ENCODE measurements at places on chromosomes 6 and 20.
A peak's percentile ranks its signal among the peaks of the same experiment; 100 is the strongest.

GRCh38 chr6:167833396-167833763, 6.7 kb downstream of the AFDN start:
- no peak overlapping the region for H3K27ac ChIP-seq
- H3K36me3 ChIP-seq: no peaks in the 10 kb centered on the region
- H3K4me1 ChIP-seq: peaks cover 28% of the 10 kb centered on the region

GRCh38 chr20:7650086-7650879, 290.0 kb downstream of the HAO1 start:
- H3K36me3 ChIP-seq: no peaks in the 10 kb centered on the region
- no peaks in the 10 kb centered on the region for H3K4me1 ChIP-seq
- H3K27me3 ChIP-seq: no peaks in the 10 kb centered on the region
- peak overlapping the region; percentile 19 for H3K27ac ChIP-seq
- DNase-seq: no peak

GRCh38 chr6:21769968-21770367, 176.4 kb downstream of the SOX4 start:
- H3K27me3 ChIP-seq: no peaks in the 10 kb centered on the region
- H3K4me3 ChIP-seq: no peak overlapping the region
- no peaks in the 10 kb centered on the region for H3K36me3 ChIP-seq
- DNase-seq: no peak
- H3K27ac ChIP-seq: no peak overlapping the region

DNA sequence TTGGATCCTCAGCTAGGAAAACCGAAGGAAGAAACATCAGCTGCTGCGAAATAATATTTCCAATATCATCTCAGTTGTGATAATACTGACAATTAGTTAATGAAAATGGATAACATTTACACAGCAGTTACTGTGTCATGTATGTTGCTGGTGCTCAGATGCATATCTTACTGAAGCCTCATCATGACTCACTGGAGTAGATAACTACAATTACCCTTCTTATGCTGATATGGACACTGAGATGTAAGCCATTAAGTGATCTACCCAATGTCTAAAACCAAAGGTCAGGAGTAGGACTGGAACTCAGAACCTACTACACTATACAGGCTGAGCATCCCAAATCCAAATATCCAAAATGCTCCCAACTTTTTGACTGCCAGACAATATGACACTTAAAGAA, 54.7 kb upstream of the LYRM2 start:
- H3K27ac ChIP-seq: no peak overlapping the region
- no peak for DNase-seq
- H3K27me3 ChIP-seq: no peaks in the 10 kb centered on the region
- H3K36me3 ChIP-seq: peaks cover 49% of the 10 kb centered on the region

GRCh38 chr6:24836109-24836508, 37.4 kb upstream of the ARMH2 start:
- H3K4me3 ChIP-seq: no peak overlapping the region
- no peak for DNase-seq
- no peaks in the 10 kb centered on the region for H3K27me3 ChIP-seq
- peaks cover 53% of the 10 kb centered on the region for H3K4me1 ChIP-seq
- peaks cover 92% of the 10 kb centered on the region for H3K36me3 ChIP-seq
- H3K27ac ChIP-seq: no peak overlapping the region

DNA sequence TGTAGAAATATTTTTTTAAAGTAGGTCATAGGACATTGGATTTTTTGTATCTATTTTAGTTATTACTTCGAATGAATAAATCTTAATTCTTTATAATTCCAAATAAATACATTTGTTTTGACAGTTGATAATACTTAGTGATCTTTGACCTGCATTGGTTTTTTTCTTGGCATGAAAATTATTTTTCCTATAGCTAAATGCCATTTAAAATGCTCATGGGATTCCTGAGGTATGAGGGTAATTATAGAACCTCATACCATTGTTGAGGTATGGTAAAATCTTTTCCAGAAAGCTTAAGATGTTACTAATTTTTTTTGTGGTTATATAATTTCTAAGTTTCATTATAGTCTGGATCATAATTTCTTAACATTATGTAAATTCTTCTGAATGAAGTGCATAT, 8.3 kb downstream of the PM20D2 start:
- H3K36me3 ChIP-seq: peaks cover 26% of the 10 kb centered on the region
- H3K4me3 ChIP-seq: no peak overlapping the region
- H3K27me3 ChIP-seq: no peaks in the 10 kb centered on the region

DNA sequence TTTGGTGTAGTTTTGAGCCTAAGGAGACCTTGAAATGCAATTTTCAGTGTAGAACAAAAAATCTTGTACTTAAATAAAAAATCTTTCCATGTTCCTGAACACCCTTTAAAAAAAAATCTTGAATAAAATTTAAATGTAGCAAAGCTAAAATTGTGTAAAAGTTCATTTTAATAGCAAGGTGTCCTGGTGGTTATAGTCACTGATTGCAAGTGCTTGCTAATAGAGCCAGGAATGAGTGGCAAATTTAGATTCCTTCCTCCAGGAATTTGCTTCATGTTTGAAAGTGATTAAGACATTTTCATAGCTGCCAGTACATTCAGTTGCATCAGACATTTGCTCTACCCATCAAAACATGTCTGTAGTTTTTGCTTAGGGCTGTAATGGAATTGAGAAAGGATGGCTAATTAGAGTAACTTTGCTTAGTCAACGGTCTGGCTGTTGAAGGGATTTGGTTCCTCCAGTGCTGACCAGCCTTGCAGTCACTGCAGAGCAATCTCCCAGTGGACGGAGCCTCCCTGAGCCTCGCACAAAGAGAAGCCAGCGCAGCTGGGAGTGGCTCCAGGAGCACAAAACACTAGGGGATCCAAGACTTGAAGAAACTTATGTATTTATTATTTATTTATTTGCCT, 36.5 kb downstream of the AKAP12 start:
- H3K4me1 ChIP-seq: peaks cover 3% of the 10 kb centered on the region
- no peak overlapping the region for H3K4me3 ChIP-seq
- H3K27ac ChIP-seq: no peak overlapping the region
- DNase-seq: no peak
- no peaks in the 10 kb centered on the region for H3K36me3 ChIP-seq
- peaks cover 33% of the 10 kb centered on the region for H3K27me3 ChIP-seq

DNA sequence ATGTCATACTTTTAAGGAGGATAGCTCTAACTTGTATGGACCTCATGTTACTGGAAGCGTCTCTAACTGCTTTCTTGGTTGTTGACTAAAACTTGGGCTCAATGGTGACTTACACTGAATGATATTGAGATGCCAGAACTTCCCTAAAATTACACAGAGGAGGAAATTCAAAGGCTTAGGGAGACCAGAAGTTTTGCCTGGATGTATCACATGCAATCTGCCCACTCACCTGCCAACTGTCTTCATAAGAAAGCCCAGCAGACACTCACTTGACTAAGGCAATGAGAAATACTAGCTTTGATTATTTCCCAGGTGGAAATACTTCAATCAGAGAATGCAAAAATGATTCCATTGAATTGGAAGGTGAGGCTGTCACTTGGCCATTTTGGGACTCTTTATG, 51.2 kb upstream of the PDYN start:
- no peaks in the 10 kb centered on the region for H3K36me3 ChIP-seq
- H3K4me3 ChIP-seq: no peak overlapping the region
- H3K4me1 ChIP-seq: no peaks in the 10 kb centered on the region
- no peak overlapping the region for H3K27ac ChIP-seq
- H3K27me3 ChIP-seq: peaks cover 9% of the 10 kb centered on the region

DNA sequence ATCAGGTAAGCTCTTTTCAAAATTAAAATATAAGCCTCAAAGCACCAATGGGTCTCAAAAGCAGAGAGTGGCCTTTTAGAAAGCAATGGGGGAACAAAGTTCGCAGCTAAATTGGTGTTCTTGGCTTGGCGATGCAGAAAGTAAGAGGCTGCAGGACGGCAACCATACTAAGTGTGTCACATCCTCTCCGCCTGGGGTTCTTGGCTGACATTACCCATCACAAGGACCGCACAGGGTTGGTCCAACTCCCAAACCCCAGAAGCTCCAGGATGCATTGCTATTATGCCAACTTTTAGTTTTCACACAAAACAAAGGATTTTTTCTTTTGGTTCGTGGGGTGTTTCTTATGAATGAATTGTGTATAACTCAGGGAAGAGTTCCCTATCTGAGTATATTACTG, 124.8 kb downstream of the PRKN start:
- H3K27ac ChIP-seq: no peak overlapping the region
- no peak for DNase-seq
- H3K4me1 ChIP-seq: no peaks in the 10 kb centered on the region
- no peaks in the 10 kb centered on the region for H3K36me3 ChIP-seq
- H3K27me3 ChIP-seq: no peaks in the 10 kb centered on the region
- H3K4me3 ChIP-seq: no peak overlapping the region

DNA sequence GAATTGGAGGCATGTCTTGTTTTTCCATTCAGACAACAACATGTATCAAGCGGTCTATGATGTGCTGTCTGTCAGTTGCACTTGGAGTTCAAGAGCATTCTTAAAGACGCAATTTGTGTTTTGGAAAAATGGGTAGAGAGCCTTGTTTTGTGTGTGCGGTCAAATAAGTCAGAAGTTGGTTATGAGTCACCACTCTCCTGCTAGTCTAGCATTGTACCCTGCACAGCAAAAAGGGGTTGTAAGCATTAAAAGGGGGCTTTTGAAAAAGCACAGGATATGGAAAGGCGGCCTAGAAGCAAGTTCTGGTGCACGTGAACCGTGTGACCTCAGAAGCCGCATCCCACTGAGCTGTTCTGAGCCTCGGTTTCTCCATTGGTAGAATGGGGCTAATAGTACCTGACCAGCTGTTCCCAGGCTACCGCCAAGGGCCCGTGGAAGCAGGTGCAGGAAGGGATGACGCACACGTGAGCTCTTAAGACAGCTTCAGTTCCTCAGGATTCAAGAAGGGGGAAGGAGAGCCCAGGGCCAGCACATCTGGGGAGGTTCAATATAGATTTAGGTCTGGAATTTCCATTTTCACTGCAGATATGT, 61.6 kb upstream of the SNX9 start:
- H3K4me1 ChIP-seq: peaks cover 67% of the 10 kb centered on the region
- no peaks in the 10 kb centered on the region for H3K36me3 ChIP-seq
- peak overlapping the region; percentile 62 for H3K27ac ChIP-seq
- H3K27me3 ChIP-seq: peaks cover 39% of the 10 kb centered on the region

- H3K4me1 ChIP-seq: no peaks in the 10 kb centered on the region
- no peak overlapping the region for H3K4me3 ChIP-seq
- DNase-seq: no peak
- H3K27me3 ChIP-seq: peaks cover 6% of the 10 kb centered on the region
- H3K36me3 ChIP-seq: no peaks in the 10 kb centered on the region
- H3K27ac ChIP-seq: no peak overlapping the region
Measured at GRCh38 chr6:17448165-17448564, 54.8 kb downstream of the CAP2 start.

DNA sequence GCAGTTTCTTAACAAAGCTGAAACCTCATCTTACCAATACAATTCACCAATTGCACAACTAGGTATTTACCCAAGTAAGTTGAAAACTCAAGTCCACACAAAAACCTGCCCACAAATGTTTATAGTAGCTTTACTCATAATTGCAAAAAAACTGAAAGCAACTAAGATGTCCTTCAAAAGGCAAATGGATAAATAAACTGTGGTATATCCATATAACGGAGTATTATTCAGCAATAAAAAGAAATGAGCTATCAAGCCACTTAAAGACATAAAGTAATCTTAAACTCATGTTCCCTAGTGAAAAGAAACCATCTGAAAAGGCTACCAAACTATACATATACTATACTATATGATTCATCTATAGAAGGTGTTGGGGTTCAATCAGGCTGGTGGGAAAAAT, 179.7 kb downstream of the HACE1 start:
- no peak overlapping the region for H3K27ac ChIP-seq
- H3K4me3 ChIP-seq: no peak overlapping the region
- H3K4me1 ChIP-seq: peaks cover 17% of the 10 kb centered on the region
- DNase-seq: no peak

DNA sequence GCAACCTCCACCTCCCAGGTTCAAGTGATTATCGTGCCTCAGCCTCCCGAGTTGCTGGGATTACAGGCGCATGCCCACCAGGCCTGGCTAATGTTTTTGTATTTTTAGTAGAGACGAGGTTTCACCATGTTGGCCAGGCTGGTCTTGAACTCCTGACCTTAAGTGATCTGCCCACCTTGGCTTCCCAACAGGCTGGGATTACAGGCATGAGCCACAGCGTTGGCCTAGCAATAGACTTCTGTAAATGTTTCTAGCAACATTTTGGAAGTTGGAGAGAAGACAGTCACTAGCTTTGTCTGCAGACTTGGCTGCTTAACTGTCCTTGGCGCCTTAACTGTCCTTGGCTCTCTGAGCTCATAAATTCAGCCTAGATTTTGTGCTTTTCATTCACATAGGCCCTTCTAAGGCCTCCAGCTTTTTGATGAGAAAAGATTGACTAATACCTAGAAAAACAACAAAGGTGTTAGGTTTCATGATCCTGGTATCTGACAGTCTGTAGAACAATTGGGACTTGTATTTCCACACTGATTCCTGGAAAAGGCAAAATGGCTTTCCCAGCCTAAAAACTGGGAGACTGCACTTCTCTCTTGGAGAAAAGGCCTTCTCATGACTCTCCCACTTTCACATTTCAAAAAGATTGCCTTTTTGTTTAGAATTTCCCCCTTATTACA, 49.7 kb downstream of the OR2B2 start:
- H3K4me1 ChIP-seq: peaks cover 41% of the 10 kb centered on the region
- no peak overlapping the region for H3K27ac ChIP-seq
- DNase-seq: no peak
- no peak overlapping the region for H3K4me3 ChIP-seq
- peaks cover 2% of the 10 kb centered on the region for H3K27me3 ChIP-seq
- peaks cover 7% of the 10 kb centered on the region for H3K36me3 ChIP-seq

GRCh38 chr6:19664050-19664449, 173.1 kb upstream of the ID4 start:
- DNase-seq: no peak
- H3K4me3 ChIP-seq: no peak overlapping the region
- H3K4me1 ChIP-seq: no peaks in the 10 kb centered on the region
- no peaks in the 10 kb centered on the region for H3K27me3 ChIP-seq
- no peak overlapping the region for H3K27ac ChIP-seq
- no peaks in the 10 kb centered on the region for H3K36me3 ChIP-seq

DNA sequence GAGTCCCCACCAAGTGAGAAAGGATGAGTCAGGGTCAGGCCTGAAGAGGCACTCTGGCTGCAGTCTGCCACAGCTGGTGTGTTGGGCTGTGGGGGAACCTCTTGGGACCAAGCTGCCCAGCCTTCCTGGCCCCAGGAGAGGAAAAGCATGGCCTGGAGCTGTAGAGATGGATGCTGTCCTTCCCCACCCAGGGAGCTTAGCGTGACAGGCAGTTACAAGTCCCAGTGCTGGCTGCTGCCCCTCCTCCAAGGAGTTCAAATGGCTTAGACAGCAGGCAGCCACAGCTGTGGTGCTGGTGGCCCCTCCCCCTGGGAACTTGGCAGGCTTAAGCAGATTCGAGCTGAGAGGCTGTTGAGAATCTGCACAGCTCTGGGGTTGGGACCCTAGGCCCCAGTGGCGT, 253.2 kb downstream of the PLCB1 start:
- H3K36me3 ChIP-seq: no peaks in the 10 kb centered on the region
- H3K27me3 ChIP-seq: peaks cover 2% of the 10 kb centered on the region
- no peak overlapping the region for H3K27ac ChIP-seq
- DNase-seq: no peak
- H3K4me3 ChIP-seq: no peak overlapping the region

DNA sequence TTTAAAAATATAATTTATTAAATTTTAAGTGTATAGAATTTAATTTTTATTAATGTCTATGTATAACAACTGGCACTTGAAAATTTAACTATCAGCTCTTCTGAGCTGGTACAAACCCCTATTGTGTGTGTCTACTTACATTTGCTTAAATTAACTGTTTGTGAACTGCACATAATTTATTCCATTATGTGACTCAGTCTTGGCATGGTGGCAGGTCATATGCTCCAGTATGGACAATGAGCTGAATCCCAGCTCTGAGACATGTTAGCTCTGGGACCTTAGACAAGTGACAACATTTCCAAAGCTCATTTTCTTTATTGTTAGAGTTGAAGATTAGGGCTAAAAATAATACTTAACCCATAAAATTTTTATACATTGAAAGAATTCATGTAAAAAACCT, 526.1 kb upstream of the MARCKS start:
- no peaks in the 10 kb centered on the region for H3K4me1 ChIP-seq
- H3K36me3 ChIP-seq: no peaks in the 10 kb centered on the region
- H3K27me3 ChIP-seq: no peaks in the 10 kb centered on the region
